ENCODE measurements at places on chromosomes 16 and 17.

GRCh38 chr16:14462811-14463210 is 167.2 kb downstream of the PARN start:
- no peak for DNase-seq

- DNase-seq = no peak
Measured at GRCh38 chr17:73956595-73957465, 246.6 kb upstream of the RPL38 start.

GRCh38 chr17:78528541-78528940 is 48.7 kb downstream of the DNAH17 start:
- DNase-seq = no peak

DNA sequence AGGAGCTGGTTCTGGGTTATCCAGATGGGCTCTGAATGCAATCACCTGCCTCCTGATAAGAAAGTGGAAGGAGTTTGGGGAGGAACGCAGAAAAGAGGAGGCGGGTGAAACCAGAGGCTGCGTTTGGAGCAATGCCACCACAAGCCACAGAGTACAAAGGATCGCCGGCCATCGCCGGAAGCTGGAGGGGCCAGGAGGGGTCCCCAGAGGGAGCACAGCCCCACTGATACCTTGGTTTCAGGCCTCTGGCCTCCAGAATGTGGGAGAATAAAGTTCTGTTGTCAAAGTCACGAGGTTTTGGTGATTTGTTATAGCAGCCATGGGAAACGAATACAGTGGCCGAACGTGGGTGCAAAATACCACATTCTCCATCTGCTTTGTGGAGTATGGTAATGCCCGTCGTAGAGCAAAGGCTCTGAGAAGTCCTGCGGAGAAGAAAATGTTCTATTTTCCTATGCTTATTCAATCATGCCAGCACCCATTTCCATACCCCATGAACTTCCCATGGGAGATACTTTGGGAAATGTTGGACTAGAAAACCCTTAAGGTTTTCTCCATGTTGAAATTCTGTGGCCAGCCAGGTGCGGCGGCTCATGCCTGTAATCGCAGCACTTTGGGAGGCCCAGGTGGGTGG is 51.4 kb downstream of the ZDHHC7 start:
- DNase-seq = no peak

GRCh38 chr16:370443-370842 is at the start of gene MRPL28:
Gene MRPL28, minus strand, starts transcription at chr16:370538. Its CDS starts 320 bp downstream, at chr16:370218.
- DNase-seq = peak; percentile 97

GRCh38 chr17:68326681-68327080 is 35.4 kb downstream of the ARSG start:
- no peak for DNase-seq

DNA sequence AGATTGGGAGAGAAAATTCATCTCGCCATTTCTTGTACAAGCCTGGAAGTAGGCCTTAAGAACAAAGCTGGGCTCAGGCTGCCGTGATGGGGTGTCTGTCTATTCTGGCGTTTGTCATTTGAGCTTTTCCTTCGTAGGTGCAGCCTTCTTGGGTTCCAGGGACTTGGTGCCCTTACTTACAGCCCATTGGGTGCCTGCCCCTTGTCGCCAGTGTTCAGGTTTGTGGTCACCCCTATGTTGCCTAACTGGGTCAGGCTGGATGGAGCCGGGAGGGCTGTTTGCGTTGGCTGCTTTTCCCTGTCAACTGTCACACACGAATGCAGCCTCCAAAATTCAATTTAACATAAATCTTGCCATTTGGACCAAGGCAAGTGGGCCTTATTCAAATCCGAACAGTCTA is 23.7 kb upstream of the MED9 start:
- no peak for DNase-seq

DNA sequence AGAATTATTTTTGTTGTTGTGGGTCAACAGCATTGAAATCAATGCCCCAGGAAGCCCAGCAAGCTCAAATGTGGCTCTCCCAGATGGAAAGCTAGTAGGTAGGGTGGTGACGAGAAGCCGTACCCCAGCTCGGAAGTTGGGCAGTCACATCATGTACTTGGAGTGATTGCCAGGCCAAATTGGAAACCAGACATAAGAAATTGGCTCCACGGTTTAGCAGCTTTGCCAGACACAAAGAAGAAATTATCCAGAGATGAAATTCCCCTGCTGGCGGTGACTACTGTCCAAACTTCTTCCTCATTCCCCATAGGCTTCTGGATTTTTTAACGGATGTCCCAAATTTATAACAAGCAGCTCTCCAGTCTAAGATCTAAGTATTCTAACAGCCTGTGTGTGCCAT is 95.9 kb downstream of the OR1D5 start:
- DNase-seq = no peak

- peak; percentile 61 for DNase-seq
Measured at GRCh38 chr16:67177743-67178699, 5.7 kb downstream of the MATCAP1 start.

DNA sequence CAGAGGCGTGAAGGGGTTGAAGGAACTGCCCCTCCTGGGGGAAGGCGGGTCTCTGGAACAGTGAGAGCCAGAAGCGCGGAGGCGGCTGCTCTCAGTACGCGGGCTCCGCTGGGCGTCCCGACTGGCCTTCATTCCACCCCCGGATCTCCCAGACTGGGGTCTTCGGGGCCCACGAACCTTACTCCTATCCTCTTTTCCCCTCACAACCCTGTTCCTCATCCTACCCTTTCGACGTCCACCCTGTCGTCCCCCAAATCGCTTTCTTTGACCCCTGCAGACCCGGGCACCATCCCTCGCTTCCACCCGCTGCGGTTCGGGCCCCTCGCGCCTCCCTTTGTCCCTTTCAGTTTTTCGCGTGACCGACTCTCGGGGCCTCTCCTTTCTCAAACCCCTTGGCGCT is 2114.6 kb downstream of the TP53TG3F start:
- DNase-seq = no peak

DNA sequence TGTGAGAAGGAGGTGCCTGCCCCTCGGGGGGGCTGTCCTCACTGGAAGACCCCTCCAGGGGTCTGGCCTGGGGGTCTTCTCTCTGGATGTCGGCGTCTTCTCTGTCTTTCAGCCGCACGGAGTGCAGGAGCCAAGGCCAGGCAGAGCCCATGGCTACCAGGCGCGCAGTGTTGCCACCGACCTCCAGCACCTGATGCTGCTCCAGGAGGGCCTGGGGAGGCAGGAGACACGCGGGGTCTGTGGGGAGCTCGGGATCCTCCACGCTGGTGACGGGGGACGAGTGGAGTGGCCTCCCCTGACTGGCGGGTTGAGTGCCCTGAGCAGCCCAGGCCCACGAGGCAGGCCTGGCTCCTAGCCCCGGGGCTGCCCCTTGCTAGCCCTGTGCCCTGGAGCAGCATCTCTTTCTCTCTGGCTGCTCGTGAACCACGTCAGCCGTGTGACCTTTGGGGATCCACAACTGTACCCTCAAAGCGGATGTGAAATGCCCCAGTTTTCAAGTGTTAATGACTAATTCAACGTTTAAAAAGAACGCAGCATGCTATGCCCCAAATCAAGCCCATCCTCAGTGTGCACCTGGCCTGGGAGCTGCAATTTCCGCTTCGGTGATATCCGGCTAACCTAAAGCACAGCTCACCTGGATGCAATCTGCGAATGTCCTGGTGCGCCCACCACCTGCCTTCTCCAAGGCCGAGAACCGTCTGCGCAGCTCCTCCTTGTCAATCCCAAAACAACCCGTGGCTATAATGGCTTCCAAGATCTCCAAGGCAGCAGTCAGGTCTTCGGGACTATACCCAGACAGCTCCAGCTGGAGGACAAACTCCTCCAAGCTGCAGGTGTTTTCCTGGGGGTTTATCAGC is 62.9 kb downstream of the IL21R start:
- DNase-seq = no peak

- DNase-seq = no peak
Measured at GRCh38 chr16:87409781-87410180, 17.6 kb downstream of the MAP1LC3B start.

DNA sequence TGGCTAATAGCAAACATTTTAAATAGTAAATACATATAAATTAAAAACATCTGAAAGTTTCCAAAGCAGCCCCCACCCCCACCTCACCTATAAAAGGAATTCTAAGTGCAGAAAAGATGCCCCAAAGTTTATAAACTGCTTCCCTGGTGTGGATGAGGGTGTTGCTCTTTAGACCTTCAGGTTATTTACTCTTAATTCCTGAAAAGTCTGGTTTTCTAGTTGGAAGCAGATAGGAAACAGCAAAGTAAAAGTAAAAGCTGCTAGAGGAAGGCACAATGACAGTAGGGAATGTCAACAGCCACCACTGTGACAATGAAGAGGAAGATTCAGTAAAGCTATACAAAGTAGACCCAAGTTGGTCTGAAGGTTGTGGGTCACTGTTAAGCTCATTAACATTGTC is 37.8 kb downstream of the SSH2 start:
- no peak for DNase-seq

GRCh38 chr17:71709271-71709890 is 411.4 kb upstream of the SOX9 start:
- peak; percentile 19 for DNase-seq

DNA sequence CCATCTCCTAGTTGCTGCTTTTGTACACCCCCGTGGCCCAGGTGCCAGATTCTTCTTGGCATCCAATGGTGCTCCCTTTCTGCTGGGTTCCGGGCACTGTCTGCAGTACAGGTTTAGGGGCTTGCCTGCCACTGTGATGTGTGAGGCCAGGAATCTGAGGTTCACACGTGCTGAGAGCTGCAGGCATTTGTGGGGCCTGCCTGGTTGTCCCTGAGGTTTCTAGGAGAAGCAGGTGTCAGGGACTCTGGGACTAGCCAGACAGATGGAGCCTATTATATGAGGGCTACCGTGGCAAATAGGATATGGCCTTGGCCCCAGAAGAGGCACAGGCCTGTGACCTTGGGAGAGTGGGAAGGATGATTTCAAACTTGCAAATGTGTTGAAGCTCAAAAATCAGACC is 29.3 kb downstream of the NDEL1 start:
- no peak for DNase-seq

GRCh38 chr17:82399041-82399441 is 19.1 kb upstream of the HEXD start:
- DNase-seq = peak; percentile 87

DNA sequence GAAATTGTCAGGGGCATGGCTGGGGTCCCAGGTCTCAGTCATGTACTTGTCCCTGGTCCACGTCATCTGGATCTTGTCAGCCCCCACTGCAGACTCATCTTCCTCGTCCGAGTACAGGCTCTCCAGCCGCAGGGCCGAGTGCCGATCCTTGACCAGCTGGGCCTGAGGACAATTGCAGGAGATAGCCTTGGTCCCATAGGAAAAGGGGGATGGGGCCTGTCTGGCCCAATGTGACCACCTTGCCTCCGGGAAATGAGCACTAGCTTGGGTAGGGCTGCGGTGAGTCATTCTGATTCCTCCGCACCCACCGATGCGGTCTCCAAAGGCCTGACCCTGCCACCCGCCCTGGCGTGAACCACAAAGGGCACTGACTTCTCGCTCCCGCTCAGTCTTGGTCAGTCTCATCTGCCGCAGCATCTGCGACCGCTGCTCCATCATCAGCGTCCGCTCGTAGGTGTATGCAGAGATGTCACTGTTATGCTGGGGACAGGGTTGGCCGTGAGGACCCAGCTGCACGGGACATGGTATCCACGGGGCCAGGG is 1.5 kb upstream of the LCAT start:
- no peak for DNase-seq

GRCh38 chr16:53085369-53085843 is 30.6 kb downstream of the CHD9 start:
- DNase-seq = peak; percentile 27

DNA sequence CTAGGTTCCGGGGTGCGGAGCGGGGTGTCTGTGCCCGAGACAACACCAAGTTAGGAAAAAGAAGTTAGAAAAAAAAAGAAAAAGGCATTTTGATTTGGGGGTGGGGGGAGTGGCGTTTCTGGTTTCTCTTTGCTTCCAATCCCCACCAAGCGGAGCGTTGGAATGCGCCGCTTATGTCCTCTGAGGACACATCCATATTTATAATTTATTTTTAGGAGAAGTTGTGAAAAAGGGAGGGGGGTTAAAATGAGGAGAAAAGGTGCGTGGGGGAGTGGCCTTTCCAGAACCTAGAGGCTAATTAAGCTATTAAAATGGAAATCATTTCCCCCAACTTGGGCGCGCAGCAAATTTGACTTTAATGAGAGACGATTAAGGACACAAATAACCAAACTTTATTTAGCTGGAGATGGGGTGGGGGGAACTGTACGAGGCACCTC is 232.1 kb downstream of the MRTFB start:
- DNase-seq = peak; percentile 47

GRCh38 chr17:45904866-45905265 is 10.5 kb downstream of the MAPT start:
- no peak for DNase-seq

- DNase-seq = no peak
Measured at GRCh38 chr17:50908140-50908859, 42.1 kb upstream of the TOB1 start.

GRCh38 chr16:17470182-17470907 is 415 bp downstream of the XYLT1 start:
- DNase-seq = no peak

- DNase-seq = no peak
Measured at GRCh38 chr16:58378401-58378800, 13.9 kb upstream of the GINS3 start.

DNA sequence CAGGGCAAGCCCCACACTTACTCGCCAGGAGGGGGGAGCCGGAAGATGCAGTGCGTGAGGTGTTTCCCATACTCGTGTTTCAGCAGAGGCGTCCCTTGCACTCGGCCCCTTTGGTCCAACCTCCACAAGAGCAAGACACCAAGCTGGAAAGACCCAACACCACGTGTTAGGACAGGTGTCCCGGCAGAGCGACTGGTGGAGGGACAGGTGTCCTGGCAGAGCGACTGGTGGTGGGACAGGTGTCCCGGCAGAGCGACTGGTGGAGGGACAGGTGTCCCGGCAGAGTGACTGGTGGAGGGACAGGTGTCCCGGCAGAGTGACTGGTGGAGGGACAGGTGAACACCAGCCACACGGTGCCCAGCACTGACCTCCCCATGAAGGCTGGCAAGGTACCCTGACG is 19.4 kb downstream of the IFT140 start:
- DNase-seq = no peak

GRCh38 chr17:19322129-19322505 is 40.4 kb downstream of the B9D1 start:
- no peak for DNase-seq

- DNase-seq = peak; percentile 37
Measured at GRCh38 chr16:680625-680945, 375 bp downstream of the STUB1 start.

DNA sequence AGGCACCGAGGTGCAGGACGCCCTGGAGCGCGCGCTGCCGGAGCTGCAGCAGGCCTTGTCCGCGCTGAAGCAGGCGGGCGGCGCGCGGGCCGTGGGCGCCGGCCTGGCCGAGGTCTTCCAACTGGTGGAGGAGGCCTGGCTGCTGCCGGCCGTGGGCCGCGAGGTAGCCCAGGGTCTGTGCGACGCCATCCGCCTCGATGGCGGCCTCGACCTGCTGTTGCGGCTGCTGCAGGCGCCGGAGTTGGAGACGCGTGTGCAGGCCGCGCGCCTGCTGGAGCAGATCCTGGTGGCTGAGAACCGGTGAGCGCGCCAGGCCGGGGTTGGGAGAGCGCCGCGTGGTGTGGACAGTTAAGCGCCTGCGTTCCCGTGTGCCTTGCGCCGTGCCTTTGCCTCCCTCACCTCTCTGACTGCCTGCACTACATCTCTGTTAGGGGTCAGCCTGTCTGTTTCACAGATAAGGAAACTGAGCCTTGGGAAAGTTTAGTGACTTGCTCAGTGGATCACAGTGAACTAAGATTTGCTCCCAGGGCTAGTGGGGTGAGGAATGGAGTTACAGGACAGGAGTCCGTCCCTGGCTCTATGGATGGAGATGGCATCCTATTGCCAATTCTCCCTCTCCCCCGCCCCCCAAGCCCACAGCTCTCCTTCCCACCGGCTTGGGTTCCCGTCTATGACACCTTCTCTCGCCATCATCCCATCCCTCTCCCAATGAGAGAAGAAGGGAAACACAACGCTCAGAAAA is 880 bp downstream of the SARM1 start:
- peak; percentile 51 for DNase-seq
